Hair follicular keratinocyte (primary cell): ENCODE measurements at places on chromosomes 12 and 14. TPM values are rescaled to one million over a fixed set of nuclear protein-coding genes. Genes with fewer than 3 reads are reported as not detected.

Gene GPN3
- total RNA-seq = 23.3 and 31.0 TPM in 2 replicates

Gene IFNG-AS1
- not detected in 2 replicates for total RNA-seq

Gene MSRB3
- 8.3 and 11.8 TPM in 2 replicates for total RNA-seq

Gene TCTN1
- 8.5 and 13.5 TPM in 2 replicates for total RNA-seq

Gene DIO3
- not detected in 2 replicates for total RNA-seq

Gene CCDC175
- total RNA-seq = not detected in 2 replicates

Gene SYNDIG1L
- not detected in 2 replicates for total RNA-seq

Gene RPS26
- 1,053 and 1,704 TPM in 2 replicates for total RNA-seq

Gene ACOT6
- total RNA-seq = not detected in 2 replicates

Gene MUCL1
- not detected in 2 replicates for total RNA-seq

Gene EFS
- total RNA-seq = 8.2 and 10.1 TPM in 2 replicates

Gene MAP3K12
- total RNA-seq = 2.2 and 8.4 TPM in 2 replicates

Gene ACTN1
- total RNA-seq = 629 and 694 TPM in 2 replicates

Gene NR1H4
- total RNA-seq = not detected in 2 replicates

Gene INSM2
- not detected in 2 replicates for total RNA-seq

Gene PIANP
- total RNA-seq = not detected in 2 replicates

Gene CCDC197
- total RNA-seq = not detected in 2 replicates

Gene CCDC177
- not detected in 2 replicates for total RNA-seq

Gene GPATCH2L
- total RNA-seq = 28.3 and 31.9 TPM in 2 replicates

Gene STYK1
- 1.2 and 2.1 TPM in 2 replicates for total RNA-seq

Gene GDF11
- total RNA-seq = 3.0 and 3.8 TPM in 2 replicates

Gene PLA2G1B
- total RNA-seq = not detected in 2 replicates

Gene INTS13
- total RNA-seq = 52.9 and 72.3 TPM in 2 replicates

Gene ACSS3
- 0.34 and 6.4 TPM in 2 replicates for total RNA-seq

Gene ABCD4
- 16.8 and 24.2 TPM in 2 replicates for total RNA-seq

Gene KIF5A
- 0.08 and 0.19 TPM in 2 replicates for total RNA-seq

Gene KRT83
- total RNA-seq = not detected in 2 replicates

Gene PABPN1
- 34.5 and 56.2 TPM in 2 replicates for total RNA-seq

Gene BDKRB1
- 6.2 and 8.7 TPM in 2 replicates for total RNA-seq

Gene EVL
- total RNA-seq = 19.9 and 24.9 TPM in 2 replicates

Gene C12orf42
- total RNA-seq = not detected in 2 replicates

Gene SIX6
- not detected in 2 replicates for total RNA-seq

Gene CFAP54
- 0.08 and 0.57 TPM in 2 replicates for total RNA-seq
